ENCODE measurements at places on chromosomes 13 and 19.

DNA sequence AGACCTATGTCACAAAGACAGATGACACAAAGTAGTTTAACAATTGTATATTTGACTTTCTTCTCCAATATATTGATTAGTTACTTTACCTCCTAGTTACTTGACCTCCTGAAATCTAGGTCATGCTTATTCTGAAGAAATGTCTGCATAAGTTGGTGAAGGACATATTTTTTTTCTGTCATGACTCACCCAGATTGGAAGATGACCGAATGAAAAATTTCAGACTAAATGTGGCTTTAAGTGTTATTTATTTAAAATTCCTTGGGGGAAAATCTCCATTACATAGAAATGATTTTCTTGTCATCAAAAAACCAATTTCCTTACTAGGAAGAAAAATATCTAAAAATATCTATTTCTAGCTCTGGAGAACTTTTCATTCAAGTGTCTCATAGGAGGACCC, 217.1 kb downstream of the POSTN start:
- no peak for DNase-seq

- no peak for DNase-seq
Measured at GRCh38 chr19:49430678-49431329, 5.6 kb downstream of the GFY start.

DNA sequence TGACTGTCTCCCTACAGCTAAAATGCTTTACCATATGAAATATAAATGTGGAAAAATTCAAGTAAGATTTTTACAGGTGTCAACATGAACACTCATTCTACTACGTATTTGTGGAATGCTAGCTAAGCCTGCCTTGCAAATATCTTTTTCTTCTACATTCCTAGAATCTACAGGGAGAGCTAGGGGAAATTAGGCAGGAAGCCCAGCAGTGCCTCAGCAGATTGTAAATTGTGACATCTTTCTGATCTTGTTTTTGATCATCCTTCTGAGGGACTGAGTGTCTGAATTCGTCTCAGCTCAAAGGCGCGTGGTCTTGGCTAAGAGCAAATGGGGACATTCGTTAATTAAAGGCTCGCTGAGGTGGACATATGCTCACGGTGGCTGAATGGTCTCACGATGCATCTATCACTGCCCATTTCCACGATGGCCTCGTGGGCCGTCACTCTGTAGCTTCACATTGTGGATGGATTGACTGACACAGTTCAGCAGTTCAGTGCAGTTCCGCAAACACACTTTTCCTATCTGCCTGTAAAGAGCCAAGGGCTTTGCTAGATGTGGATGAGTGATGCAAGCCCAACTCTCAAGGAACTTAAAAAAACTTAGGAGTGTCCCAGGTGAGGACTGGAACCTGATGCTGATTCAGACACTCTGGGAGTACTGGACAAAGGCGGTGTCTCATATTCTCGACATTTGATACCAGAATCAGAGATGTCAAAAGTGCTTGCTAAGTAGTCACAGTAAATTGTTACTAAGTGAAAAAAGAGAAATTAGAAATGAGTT, 562.5 kb downstream of the EFNB2 start:
- no peak for DNase-seq

DNA sequence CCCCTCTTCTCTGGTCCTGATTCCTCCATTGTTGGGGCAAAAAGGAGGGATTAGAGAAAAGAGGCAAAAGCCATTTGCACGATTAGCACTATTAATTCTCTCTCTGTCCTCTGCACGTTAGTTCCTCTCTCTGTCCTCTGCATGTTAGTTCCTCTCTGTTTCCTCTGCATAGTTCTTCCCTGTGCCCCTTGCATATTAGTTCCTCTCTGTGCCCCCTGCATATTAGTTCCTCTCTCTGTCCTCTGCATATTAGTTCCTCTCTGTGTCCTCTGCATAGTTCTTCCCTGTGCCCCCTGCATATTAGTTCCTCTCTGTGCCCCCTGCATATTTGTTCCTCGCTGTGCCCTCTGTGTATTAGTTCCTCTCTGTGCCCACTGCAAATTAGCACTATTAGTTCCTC, 847.2 kb upstream of the GPC6 start:
- DNase-seq = no peak

- no peak for DNase-seq
Measured at GRCh38 chr13:36915106-36915505, 4.9 kb downstream of the SMAD9 start.

- DNase-seq = no peak
Measured at GRCh38 chr19:47427241-47428176, 8.2 kb upstream of the MEIS3 start.

DNA sequence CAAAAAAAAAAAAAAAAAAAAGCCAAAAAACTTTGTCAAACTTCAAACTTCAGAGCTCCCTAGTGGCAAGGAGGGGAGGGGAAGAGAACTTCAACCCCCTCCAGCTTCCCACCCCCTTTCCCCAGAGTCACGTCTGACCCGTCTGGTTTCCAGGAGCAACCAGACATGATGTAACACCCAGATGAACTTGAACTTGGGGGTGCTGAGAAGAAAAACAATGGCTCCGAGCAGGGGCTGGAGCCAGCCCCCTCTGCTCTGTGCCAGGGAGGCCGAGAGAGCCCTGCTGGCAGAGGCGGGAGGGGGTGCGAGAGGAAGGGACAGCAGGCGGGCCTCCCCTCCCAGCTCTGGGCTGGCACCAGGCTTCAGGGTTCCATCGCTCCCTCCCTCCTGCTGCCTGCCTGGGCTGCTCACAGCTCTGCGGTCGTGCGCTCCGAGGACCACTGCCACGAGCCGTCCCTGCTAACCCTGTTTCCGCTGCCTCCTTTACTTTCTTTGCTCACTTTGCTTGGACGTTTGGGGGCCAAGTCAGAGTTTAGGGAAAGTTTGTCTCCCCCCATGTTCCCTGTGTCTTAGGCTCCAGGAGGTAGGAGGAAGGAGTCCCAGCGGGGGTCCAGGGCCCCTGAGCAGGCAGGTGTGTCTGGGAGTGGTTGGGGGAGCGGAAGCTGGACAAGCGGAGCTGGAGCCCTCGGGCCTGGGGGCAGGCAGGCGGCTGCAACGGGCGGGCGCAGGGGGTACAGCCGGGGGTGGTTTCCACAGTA, 11.1 kb downstream of the LYL1 start:
- no peak for DNase-seq

GRCh38 chr13:46775385-46776107, 21.4 kb downstream of the ESD start:
- no peak for DNase-seq

Measured in activated CD8-positive, alpha-beta memory T cell treated with anti-CD3 and anti-CD28 coated beads for 1 hour (primary cell).